Ovary (tissue), 10 donors: ENCODE measurements at places on chromosomes 6 and 20. TPM values are rescaled to one million over a fixed set of nuclear protein-coding genes. Genes with fewer than 3 reads are reported as not detected.

Gene TFAP2A
- 0.25 TPM for total RNA-seq

DNA sequence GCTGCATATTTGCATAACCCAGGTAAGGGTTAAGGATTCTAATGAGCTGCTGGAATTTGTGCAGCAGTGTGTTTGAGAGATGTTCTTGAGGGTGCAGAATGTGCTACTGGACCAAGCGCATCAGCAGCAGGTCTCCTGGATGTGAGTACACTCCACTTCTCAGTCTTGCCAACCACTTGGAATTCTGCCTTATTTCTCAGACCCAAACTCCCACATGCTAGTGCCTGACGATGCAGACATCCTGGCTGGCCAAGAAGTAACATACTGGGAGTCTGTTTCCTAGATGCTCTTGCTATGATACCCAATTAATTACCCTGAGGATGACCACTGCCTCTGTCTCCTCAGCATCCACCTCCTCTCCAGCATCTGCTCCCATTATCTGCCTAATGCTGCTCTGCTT, 186.6 kb downstream of the MOXD1 start:
- no peak for DNase-seq
- no peak overlapping the region for H3K4me3 ChIP-seq
- no peaks in the 10 kb centered on the region for H3K36me3 ChIP-seq
- no peaks in the 10 kb centered on the region for H3K27me3 ChIP-seq
- H3K4me1 ChIP-seq, result no peaks in the 10 kb centered on the region

Gene CAPN11
- total RNA-seq, result not detected

DNA sequence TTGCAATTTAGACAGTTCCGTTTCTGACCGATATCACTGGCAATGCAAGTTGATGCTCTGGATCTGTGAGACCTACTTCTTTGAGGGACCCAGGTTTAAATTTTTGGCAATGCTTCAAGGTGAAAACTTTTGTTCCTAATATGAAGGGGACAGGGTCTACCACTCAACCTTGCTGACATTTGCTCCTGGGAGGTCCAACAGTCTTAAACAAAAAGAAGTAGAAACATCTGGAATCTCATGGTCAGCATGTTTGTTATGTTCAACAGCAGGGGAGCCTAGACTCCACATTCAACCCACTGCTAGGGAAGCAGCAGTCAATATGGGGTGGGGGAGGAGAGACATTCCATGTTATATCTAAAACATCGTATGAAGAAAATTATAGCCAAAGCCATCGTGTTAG, 196.4 kb downstream of the SIM1 start:
- no peak overlapping the region for H3K4me3 ChIP-seq
- DNase-seq, result no peak
- H3K36me3 ChIP-seq, result no peaks in the 10 kb centered on the region
- no peaks in the 10 kb centered on the region for H3K4me1 ChIP-seq

DNA sequence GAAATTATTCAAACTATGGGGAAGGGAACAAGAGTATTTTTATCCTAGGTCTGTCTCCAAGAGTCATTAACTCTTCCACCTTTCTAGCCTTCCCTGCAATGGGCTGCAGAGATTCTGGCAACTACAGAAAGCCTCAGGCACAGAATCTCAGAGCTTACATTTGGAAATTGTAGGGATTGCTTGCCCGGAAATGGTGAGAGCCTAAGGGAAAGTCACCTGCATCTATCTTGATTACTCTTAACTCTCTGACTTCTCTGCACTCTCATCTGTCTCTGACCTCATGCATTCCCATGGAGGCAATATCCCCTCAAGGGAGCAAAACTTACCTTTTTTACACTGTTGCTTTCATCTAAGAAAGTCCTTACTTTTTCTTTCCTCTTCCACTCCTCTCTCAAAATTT, 513.2 kb upstream of the MARCKS start:
- no peaks in the 10 kb centered on the region for H3K4me1 ChIP-seq
- H3K36me3 ChIP-seq, result no peaks in the 10 kb centered on the region
- no peaks in the 10 kb centered on the region for H3K27me3 ChIP-seq
- H3K27ac ChIP-seq, result no peak overlapping the region
- no peak overlapping the region for H3K4me3 ChIP-seq

Gene PRND
- 0.24 TPM for total RNA-seq

- DNase-seq, result no peak
- H3K4me1 ChIP-seq, result no peaks in the 10 kb centered on the region
- no peaks in the 10 kb centered on the region for H3K36me3 ChIP-seq
- no peak overlapping the region for H3K27ac ChIP-seq
- H3K27me3 ChIP-seq, result no peaks in the 10 kb centered on the region
Measured at GRCh38 chr6:127249621-127250020, 17.0 kb upstream of the RNF146 start.

DNA sequence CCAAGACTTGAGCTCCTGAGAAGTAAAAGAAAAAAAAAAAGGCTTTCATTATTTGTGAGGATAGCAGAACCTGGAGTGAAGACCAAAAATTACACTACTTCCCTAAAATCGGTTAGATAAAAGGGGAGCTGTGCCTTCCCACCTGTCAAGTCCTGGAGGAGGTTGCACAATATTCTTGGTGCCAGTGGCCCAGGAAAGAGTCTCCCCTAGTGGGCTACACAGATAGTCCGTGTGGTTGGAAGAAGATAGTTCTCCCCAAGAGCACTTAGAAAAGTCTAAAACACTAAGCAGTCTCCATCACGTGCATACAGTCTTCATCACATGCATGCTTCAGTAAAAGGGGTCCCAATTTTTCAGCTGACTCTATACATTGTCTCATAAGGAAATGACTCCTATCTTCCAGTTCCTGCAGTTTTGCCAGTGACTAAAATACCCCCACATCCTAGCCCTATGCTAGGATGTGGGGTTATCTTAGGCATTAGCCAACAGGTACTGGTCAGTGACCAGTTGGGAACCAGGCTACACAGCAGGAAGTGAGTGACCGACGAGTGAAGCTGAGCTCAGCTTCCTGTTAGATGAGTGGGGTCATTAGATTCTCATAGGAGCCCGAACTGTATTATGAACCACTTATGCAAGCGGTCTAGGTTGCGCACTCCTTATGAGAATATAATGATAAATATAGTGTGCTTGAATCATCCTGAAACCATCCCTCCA, 199.5 kb upstream of the FAM83B start:
- no peak for DNase-seq
- H3K27me3 ChIP-seq, result no peaks in the 10 kb centered on the region
- no peaks in the 10 kb centered on the region for H3K36me3 ChIP-seq
- no peak overlapping the region for H3K27ac ChIP-seq
- no peak overlapping the region for H3K4me3 ChIP-seq

Gene PCK1
- 133 TPM for total RNA-seq

GRCh38 chr6:116575227-116575626, 3.9 kb downstream of the RWDD1 start:
- DNase-seq, result no peak
- no peak overlapping the region for H3K4me3 ChIP-seq
- H3K27me3 ChIP-seq, result no peaks in the 10 kb centered on the region
- no peaks in the 10 kb centered on the region for H3K36me3 ChIP-seq

Gene SYCP2
- 0.72 TPM for total RNA-seq

- no peak for DNase-seq
- no peak overlapping the region for H3K4me3 ChIP-seq
- H3K27me3 ChIP-seq, result no peaks in the 10 kb centered on the region
- H3K27ac ChIP-seq, result no peak overlapping the region
- H3K4me1 ChIP-seq, result no peaks in the 10 kb centered on the region
- no peaks in the 10 kb centered on the region for H3K36me3 ChIP-seq
Measured at GRCh38 chr6:16654701-16655100, 106.6 kb downstream of the ATXN1 start.

DNA sequence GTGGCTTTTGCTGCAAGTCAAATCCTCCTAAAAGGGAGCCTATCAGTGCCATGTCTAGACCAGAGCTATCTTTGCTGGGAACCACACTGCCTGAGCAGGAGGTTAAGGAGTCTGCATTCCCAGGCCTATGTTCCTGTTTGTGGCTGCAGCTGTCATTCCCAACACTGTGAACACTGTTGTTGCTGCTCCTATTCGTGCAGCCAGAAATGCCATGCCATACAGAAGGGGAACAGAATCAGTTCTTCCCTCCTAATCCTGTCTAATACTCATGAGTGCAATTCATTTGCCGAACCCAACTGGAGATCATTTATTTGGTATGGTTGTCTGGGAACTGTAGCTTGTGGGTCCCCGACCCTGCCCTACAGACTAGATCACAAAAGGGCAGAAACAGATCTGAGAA, 406.5 kb upstream of the GJE1 start:
- no peak overlapping the region for H3K27ac ChIP-seq
- no peak overlapping the region for H3K4me3 ChIP-seq
- DNase-seq, result no peak
- no peaks in the 10 kb centered on the region for H3K4me1 ChIP-seq
- no peaks in the 10 kb centered on the region for H3K36me3 ChIP-seq

- no peak for DNase-seq
- H3K27ac ChIP-seq, result no peak overlapping the region
- no peaks in the 10 kb centered on the region for H3K4me1 ChIP-seq
- H3K27me3 ChIP-seq, result no peaks in the 10 kb centered on the region
Measured at GRCh38 chr6:104483225-104483834, 376.4 kb downstream of the HACE1 start.

Gene GRM4
- total RNA-seq, result 0.37 TPM

DNA sequence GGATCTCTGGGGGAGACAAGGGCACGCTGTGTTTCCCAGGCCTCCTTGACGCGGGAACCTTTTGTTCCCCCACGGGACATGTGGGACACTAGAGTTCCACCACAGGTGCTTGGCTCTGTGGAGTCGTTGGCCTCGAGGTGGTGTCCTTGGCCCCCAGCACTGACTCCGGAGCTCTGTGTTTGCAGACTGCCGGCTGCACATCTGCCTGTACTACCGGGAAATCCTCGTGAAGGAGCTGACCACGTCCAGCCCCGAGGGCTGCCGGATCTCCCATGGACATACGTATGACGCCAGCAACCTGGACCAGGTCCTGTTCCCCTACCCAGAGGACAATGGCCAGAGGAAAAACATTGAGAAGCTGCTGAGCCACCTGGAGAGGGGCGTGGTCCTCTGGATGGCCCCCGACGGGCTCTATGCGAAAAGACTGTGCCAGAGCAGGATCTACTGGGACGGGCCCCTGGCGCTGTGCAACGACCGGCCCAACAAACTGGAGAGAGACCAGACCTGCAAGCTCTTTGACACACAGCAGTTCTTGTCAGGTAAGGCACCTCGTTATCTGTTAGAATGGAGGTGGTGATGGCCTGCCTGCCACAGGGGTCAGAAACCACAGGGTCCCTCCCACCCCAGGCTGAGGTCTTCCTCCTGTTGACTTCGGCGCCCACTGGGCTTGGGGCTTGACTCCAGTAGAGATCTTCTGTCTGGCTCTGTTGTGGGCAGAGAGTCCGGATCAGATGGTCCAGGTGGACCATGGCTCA, 9.9 kb downstream of the IRF4 start:
- H3K4me3 ChIP-seq, result no peak overlapping the region
- H3K36me3 ChIP-seq, result no peaks in the 10 kb centered on the region
- H3K4me1 ChIP-seq, result no peaks in the 10 kb centered on the region
- no peak for DNase-seq
- H3K27ac ChIP-seq, result no peak overlapping the region

DNA sequence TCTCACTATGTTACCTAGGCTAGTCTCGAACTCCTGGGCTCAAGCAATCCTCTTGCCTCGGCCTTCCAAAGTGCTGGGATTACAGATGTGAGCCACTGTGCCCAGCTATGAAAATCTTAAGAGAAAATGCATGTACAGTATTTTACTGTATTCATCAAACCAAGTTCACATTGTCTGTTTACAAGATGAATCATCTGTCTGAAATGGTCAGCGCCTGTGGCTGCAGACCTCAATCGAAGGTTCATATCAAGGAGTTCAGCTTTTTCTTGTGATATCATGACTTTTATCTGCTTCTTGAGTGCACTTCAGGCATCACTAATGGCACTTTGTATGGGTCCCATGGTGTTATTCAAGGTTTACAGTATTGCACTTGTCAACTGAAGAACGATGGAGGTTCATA, 155.1 kb downstream of the SLC16A10 start:
- H3K4me1 ChIP-seq, result no peaks in the 10 kb centered on the region
- DNase-seq, result no peak
- H3K4me3 ChIP-seq, result no peak overlapping the region
- no peaks in the 10 kb centered on the region for H3K36me3 ChIP-seq
- H3K27ac ChIP-seq, result no peak overlapping the region

Gene CTCFL
- not detected for total RNA-seq

Gene LRRC73
- total RNA-seq, result 3.7 TPM

- H3K27ac ChIP-seq, result no peak overlapping the region
- no peak for DNase-seq
- H3K36me3 ChIP-seq, result no peaks in the 10 kb centered on the region
- no peak overlapping the region for H3K4me3 ChIP-seq
Measured at GRCh38 chr6:37007340-37008043, 2.0 kb downstream of the FGD2 start.

Gene DAAM2
- 11.3 TPM for total RNA-seq

Gene RPP21
- total RNA-seq, result 31.0 TPM

DNA sequence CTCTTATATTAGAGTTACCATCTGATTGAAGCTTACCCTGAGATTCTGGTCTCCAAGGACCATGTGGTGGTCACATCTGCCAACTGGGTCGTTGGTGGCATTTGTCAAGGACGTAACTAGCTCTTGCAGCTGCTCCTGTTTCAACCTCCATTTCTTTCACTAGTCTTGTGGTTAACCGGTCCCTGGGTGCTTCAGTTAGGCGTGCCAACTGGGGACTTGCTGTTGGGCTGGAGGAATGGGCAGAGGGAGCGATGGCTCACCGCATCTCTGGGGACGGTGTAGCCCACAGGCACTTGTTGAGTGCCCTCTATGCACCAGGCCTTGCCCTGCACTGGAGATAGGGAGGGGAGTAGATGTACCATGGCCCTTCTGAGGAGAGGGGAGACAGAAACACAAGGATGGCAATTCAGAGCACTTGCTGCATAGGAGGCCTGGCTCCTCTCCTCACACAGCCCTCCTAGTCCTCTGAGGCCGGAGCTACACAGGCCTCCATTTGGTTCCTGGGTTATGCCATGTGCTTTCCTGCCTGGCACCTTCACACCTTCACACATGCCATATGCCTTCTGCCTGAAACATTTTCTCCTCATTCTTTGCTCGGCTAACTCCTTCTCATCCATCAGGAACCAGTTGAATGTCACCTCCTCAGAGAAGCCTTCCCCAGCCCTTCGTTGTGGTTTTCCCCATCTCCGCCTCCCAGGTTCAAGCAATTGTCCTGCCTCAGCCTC, 20.0 kb upstream of the ASXL1 start:
- H3K27me3 ChIP-seq, result no peaks in the 10 kb centered on the region
- no peak overlapping the region for H3K27ac ChIP-seq
- no peak for DNase-seq
- no peaks in the 10 kb centered on the region for H3K36me3 ChIP-seq
- H3K4me3 ChIP-seq, result no peak overlapping the region

Gene FAM83D
- total RNA-seq, result 0.80 TPM

- no peaks in the 10 kb centered on the region for H3K36me3 ChIP-seq
- DNase-seq, result no peak
- H3K27ac ChIP-seq, result no peak overlapping the region
- no peaks in the 10 kb centered on the region for H3K27me3 ChIP-seq
- H3K4me3 ChIP-seq, result no peak overlapping the region
- no peaks in the 10 kb centered on the region for H3K4me1 ChIP-seq
Measured at GRCh38 chr6:19463250-19463649, 373.9 kb upstream of the ID4 start.

Gene CFB
- total RNA-seq, result 231 TPM
